ENCODE measurements at places on chromosomes 12 and 14.

- DNase-seq, result no peak
Measured at GRCh38 chr14:95808371-95808770, 68.3 kb upstream of the TUNAR start.

- DNase-seq, result peak; percentile 35
Measured at GRCh38 chr14:104895786-104896661, 28.7 kb upstream of the PLD4 start.

- DNase-seq, result no peak
Measured at GRCh38 chr12:18731156-18731555, 6.7 kb downstream of the PLCZ1 start.

GRCh38 chr14:86052868-86053267 lies 522.9 kb downstream of the FLRT2 start:
- no peak for DNase-seq

DNA sequence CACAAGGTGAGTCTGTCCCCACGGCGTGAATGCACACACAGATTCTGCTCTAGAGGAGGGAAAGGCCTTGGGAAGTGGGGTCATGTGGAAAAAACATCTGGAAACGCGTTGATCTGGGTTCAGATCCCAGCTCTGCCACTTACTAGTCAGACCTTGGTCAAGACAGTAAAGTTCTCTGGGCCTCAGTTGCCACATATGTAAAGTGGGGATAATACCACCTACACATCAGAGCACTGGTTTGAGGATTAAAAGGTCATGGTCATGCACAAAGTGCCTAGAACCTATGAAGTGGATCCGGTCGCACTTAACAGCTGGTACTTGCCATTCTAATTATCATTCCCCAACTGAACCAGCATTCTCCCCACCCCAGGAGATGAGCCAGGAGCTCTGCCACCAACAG lies 4.7 kb downstream of the PLEKHG6 start:
- DNase-seq, result no peak

GRCh38 chr12:113299619-113300237 lies 35.2 kb downstream of the SLC8B1 start:
- DNase-seq, result peak; percentile 23

- DNase-seq, result no peak
Measured at GRCh38 chr14:100701314-100701713, 25.4 kb upstream of the DLK1 start.

DNA sequence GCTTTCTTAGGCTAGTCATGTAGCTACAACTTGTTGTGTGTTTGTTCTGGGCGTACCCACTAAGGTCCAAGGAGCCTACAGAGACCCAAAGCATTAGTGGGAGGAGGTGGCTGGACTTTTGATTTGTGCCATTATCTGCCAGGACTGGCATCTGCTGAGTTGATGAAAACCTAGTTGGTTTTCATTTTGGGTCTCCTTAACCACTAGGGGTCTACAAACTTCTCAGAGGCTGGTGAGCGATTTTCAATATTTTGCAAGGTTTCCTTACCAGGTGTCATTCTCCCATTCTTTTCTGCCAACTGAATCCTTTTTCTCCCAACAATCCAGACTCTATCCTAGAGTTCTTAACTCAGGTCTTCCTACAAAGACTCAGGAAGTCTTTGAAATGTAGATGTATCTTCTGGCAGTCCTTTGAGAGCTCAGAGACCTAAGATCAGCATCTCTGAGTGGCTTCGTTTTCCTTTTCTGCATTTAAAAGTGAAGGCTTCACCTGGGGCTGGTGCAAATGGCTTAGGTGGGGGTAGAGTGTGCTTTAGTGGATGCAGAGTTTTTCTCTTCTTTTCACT lies 150.0 kb upstream of the RMST start:
- DNase-seq, result no peak

- DNase-seq, result peak; percentile 34
Measured at GRCh38 chr14:58072288-58073071, 79.5 kb downstream of the ARMH4 start.

DNA sequence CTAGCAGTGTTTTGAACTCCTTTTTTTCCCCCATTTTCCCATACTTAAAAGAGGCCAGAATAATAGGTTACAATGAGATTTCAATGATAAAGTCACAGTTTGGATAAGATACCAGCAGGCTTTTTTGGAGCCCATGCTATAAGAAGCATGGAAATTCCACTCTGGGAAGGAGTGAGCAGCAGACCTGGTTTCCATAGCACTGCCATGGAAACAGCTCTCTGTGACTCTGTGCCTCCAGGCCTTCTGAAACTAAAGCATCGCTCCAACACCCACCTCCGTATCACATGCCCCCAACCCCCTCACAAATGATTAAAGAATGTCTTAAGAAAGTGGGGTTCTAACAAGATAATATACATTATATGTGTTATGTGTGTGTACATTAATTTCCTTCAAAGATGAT lies 165.0 kb downstream of the GRIN2B start:
- DNase-seq, result no peak

DNA sequence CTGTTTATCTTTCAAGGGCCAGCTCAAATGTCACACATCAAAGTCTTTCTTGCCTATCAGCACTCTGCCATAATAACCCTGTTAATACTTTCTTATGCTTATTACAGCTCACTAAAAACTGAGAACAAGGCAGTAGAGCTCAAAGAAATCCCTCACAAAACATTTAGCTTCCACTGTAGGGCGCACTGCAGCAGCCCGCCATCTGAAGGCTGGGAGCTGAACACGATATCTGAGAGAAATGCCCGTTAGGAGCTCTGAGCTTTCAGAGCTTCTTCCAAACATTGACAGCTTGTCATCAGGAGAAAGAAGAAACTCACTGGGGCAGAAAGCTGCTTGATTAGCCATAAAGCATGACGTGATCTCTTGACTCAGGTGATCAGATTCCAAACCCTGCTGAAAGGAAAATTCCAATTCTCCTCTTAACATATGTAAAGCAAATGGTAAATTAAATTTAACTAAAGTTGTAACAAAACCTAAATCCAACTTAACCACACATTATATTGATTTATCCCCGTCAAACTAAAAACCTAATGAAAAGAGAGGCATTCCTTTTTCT lies 175.7 kb downstream of the C12orf50 start:
- DNase-seq, result no peak

GRCh38 chr12:128783129-128783574 lies 40.6 kb downstream of the SLC15A4 start:
- DNase-seq, result no peak

GRCh38 chr12:69385038-69385437 lies 25.5 kb downstream of the YEATS4 start:
- DNase-seq, result no peak

- DNase-seq, result peak; percentile 35
Measured at GRCh38 chr12:8609061-8609570, 3.5 kb downstream of the AICDA start.

DNA sequence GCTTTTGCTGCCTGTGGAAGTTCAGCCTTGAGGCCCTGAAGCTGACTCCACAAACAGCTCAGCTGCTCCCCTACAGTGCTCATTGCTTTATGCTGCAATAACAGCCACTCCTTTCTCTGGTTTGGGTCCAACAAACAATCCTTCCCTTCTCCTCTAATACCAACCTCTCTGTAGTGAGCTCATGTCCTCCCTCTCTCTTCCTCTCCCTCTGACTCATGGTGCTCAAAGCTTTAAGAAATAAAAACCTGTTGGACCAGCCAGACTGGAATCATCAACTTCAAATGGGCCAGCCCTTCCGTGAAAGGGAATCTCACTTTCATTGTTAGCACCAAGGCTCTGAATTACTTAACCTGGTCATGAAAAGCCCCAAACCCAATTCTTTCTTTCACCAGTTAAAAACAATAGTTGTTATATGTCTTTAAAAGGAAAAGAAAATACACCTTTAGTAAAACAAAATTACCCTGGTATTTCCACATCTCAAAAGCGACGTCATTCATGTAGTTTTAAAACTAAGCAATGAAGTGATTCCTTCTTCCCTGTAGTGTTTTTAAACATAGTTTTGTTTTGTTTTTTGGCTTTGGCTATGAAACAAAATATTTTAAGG lies 126.4 kb downstream of the DUSP6 start:
- no peak for DNase-seq

- DNase-seq, result no peak
Measured at GRCh38 chr12:22578328-22578727, 34.0 kb upstream of the C2CD5 start.

GRCh38 chr14:93909429-93910128 lies 17.6 kb upstream of the FAM181A start:
- no peak for DNase-seq

DNA sequence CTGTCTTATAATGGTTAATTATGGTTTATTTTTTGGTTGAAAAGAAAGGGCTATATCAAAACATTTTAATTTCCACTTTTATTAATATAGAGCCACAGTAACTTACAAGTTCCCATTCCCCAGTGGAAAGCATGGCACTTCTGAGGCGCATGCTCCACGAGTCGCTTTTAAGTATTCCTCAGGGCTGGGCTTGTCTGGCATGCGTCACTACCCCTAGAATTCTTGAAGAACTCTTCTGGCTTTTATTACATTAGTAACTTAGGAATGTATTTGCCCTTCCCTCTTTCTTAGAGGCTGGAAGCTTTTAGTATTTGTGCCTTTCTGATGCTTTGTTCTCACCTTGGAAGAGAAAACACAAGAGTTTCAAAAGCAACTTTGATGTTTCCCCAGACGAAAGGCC lies 81.1 kb downstream of the ESR2 start:
- DNase-seq, result no peak

- no peak for DNase-seq
Measured at GRCh38 chr12:109687250-109687649, 26.4 kb upstream of the FAM222A start.

- DNase-seq, result no peak
Measured at GRCh38 chr12:58346032-58346632, 404.8 kb downstream of the ATP23 start.

DNA sequence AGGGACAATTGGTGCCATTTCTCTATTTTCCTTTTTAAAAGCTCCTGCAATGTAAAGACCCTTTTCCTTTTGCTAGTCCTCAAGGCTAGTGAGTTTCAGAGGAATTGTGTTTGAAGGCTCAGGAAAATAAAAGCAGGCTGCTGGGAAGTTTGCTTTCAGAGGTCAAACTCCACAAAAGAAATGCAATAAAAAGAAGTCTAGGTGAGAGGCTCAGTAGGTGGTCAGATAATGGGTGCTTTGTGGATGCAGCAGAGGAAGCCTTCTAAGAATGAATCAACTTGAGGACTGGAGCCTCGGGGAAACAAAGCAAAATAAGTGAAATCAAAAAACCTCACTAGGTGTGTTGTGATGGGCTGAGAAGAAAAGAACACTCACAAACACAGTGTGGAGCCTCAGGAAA lies 10.3 kb downstream of the CCDC175 start:
- no peak for DNase-seq

GRCh38 chr14:70292716-70293115 lies 66.8 kb downstream of the COX16 start:
- no peak for DNase-seq

DNA sequence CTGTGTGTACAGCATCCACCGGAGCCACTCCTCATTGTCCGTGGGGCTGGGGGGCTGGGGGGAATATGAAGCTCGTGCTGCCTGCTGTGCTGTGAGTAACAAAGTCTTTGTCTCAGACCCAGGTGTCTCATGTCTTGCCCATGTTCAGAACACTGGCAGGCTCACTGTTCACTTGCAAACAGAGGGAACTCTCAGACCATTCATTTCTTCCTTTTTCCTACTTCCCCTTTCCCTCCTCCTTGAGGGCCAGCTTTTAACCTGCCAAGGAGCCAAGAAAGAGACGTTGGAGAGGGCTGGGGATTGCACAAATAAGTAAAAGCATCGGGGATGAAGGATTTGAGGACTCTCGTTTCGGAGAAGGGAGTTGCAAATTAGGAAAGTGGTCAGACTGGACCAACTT lies 21.6 kb downstream of the GPR132 start:
- no peak for DNase-seq

- no peak for DNase-seq
Measured at GRCh38 chr12:13243516-13244070, 47.1 kb downstream of the EMP1 start.

DNA sequence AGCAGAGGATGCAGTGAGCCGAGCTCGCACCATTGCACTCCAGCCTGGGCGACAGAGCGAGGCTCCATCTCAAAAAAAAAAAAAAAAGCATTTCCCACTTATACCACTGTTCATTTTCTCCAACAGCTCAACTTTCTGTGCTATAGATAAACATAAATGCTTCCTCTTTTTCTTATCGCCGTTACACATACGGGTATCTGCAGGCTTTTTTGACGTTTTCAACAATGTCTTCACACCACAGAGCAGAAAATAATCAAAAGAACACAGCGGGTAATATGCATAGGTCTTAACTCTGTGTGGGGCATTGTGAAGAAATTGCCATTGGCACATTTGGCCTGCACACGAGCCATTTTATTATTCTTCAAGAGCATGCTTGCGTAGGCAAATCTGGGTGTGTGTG lies 86.4 kb downstream of the CAPZA3 start:
- DNase-seq, result no peak
